ENCODE measurements at places on chromosomes 7 and 10.

- no peak for DNase-seq
Observed at GRCh38 chr7:84904561-84904960, 282.3 kb downstream of the SEMA3D start.

DNA sequence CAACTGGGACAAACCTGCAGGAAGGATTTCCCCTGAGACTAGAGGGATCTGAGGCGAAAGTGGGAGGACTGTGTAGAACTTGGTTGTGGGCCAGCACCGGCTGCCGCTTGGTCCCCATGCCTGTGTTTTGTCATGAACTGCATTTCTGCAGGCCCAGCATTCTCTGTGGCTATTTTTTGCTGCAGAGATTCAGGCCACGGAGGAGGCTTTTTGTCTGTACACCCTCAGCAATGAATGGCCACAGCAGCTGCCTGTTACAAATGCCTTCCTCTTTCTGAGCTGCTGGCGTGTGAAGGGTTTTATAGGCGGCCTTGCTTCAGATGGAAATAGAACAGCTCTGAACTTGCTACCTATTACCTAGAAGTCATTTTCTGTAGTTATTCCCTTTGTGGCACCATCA, 164.4 kb downstream of the SH2D4B start:
- DNase-seq = no peak

DNA sequence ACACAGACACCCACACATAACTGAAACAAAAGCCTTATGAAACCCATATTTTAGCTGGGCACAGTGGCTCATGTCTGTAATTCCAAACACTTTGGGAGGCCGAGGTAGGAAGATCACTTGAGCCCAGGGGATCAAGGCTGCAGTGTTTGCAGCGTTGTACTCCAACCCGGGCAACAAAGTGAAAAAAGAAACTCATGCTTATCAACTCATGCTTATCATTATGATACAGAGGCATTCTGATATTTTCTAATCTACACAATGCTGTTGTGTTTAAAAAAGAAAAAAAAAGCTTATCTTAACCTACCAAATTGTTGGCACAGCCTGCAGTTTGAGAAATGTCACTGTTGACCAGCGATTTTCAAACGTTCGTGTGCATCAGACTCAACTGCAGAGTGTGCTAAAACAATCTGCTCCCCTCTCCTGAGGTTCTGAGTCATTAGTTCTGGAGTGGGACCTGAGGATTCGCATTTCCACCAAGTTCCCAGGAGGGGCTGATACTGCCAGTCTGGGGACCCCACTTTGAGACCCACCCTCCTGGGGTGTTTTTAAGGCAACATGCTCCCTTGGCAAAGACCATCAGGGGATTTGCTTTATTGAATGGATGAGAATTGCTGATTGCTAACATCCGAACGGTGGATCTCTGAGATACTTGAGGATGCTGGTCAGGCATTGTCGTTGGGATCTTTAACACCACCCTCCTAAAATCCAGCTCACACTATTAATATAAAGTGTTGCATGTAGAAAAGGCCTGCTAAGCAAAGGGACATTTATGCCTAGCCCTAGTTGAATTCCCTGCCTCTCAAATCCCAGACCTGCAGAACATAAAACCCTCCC, 16.2 kb downstream of the CHST3 start:
- no peak for DNase-seq

DNA sequence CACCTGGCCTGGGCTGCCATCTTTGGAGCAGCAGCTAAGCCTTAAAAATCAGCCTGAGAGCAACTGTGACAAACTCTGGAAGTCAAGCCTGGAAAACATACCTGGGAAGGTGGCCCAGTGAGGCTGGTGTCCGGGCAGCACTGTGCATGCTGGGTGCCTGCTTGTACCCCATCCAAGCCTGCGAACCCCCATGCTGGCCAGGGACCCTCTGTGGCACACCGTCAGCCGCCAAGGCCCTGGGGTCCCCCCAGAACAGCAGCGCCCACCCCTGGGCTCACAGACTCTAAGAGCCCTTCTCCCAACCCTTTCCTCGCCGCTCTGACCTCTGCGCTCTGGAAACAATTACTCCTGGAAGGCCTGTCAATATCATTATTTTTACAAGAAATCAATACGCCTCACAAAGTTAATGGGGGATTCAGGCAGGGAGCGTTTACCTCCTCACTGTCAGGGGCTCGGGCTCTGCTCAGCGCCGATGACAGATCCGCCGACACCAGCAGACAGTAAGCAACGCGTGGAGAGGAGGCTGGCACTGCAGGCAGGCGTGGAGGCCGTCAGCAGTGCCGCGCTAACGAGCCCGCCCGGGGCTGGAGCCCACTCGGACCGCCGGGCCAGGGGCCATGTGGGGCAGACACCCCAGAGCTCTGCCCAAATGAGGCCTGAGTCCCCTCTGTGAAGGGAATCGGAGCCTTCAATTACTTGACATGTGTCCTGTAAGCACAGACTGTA, 54.4 kb downstream of the EBF3 start:
- DNase-seq = no peak

- DNase-seq = no peak
Observed at GRCh38 chr7:134947831-134948230, 38.5 kb upstream of the AGBL3 start.

DNA sequence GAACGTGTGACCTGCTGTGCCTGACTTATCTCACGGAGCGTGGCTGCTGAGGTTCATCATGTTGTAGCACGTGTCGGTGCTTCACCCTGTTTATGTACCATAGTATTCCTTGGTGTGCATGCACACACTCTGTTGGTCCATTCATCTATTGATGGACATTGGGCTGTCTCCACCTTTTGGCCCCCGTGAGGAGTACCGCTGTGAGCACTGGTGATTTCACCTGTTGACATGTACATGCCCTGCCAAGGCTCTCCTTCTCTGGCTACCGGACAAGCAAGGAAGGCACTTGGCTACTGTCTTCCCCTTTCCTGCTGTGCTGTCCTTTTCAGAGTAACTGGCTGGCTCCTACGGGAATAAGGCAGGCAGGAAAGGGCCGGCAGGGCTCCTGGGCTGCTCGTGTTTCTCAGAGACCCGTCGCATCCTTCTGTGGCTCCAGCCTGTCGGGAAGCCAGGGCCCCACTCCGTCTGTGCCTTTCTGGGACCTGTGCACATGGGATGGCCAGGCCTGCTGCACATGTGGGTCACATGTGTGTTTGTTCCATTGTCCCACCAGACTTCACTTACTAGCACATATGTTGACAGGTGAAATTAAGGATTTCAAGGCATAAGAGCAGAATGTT, 17.8 kb upstream of the TBRG4 start:
- no peak for DNase-seq

GRCh38 chr10:80412486-80412885, 4.1 kb downstream of the PRXL2A start:
- no peak for DNase-seq

DNA sequence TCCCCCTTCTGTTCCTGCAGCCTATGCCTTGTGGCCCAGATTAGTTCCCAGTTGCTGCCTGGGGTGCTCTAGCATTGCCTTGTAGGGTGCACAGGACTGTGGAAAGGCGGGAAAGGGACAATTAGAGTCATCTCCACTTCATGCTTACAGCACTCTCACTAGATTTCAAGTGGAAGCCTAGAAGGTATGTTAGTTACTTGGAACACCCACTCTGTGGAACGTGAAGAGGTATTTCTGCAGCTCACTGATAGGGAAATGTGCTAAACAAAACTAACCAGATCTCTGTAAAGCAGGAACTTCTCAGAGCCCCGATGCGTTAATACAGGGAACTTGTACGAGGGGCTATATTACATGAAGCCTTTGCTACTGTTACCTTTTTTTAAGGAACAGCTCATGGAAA, 19.4 kb downstream of the STMP1 start:
- DNase-seq = no peak

- DNase-seq = no peak
Observed at GRCh38 chr7:30979027-30979426, 15.3 kb downstream of the GHRHR start.

- no peak for DNase-seq
Observed at GRCh38 chr10:38070501-38070900, 23.6 kb upstream of the ZNF37A start.

DNA sequence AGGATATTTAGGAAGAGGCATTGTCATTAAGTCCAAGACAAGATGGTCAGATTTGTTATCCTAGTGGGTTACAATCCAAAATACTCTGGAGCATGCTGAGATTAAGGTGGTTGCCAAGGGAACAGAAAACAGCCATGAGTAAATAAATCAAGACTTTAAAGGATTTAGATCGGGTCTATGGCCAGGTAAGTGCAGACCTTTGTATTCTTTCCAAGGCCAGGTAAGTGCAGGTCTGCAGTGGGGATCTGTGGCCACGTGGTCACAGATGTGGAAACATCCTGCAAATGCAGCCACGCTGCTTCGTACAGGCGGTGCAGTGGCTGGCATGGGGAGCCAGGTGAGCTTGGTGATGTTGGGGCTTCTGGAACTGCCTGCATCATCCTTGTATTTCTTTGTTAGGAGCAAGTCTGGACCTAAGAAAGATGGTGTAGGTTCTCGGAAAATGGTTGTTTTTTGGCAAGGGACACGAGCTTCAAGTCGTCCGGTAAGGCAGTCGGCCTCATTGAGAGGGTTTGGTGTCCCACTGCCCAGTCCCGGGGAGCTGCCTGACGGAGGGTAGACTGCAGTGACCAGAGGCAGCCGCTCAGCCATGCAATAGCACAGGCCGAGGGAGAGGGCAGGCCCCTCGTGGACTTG, 21.8 kb downstream of the ZNF775 start:
- no peak for DNase-seq

GRCh38 chr10:77602913-77603533, 34.6 kb downstream of the KCNMA1 start:
- no peak for DNase-seq

- no peak for DNase-seq
Observed at GRCh38 chr7:99617192-99617781, 541 bp downstream of the ZSCAN25 start.

- DNase-seq = peak; percentile 37
Observed at GRCh38 chr10:69716711-69717560, 84.8 kb upstream of the COL13A1 start.

DNA sequence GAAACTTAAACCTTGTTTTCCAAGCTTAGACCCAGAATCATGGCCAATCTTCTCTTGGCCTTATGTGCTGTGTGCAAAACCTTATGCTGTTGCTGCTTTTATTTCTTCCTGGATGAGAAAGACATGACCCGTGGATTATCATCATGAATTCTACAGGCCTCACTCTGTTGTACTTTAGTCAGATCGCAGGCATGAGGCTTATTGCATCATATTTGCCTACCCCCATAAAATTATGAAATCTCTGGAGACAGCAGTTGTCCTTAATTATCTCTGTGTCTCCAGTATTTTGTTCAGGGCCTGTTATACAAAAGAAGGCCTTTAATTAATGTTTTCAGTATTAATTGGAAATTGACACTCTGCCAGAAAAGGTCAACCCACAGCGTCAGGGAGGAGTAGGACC, 71.6 kb downstream of the PLCE1 start:
- no peak for DNase-seq

DNA sequence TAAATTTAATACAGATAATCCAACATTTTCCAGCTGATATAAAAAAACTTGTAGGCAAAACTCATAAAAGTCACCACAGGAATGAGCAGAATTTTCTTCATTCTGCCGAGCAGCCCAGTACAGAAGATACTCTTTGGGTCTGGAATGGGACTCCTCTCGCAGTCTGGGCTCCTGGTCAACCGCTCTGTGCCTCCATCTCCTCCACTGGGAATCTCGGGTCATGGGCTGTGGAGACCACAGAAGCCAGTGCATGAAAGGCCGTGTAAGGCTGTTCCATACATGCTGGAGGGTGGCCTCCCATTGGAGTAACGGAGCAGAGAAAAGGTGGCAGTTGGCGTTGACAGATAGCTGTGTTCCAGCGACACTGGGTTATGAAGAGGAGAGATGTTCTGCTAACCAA, 616.4 kb upstream of the MGMT start:
- DNase-seq = no peak

GRCh38 chr7:116560021-116560970, 35.5 kb downstream of the CAV1 start:
- no peak for DNase-seq

- no peak for DNase-seq
Observed at GRCh38 chr10:102150970-102151773, 1.0 kb upstream of the NOLC1 start.

GRCh38 chr10:91643700-91644099, 10.8 kb upstream of the PPP1R3C start:
- DNase-seq = no peak

DNA sequence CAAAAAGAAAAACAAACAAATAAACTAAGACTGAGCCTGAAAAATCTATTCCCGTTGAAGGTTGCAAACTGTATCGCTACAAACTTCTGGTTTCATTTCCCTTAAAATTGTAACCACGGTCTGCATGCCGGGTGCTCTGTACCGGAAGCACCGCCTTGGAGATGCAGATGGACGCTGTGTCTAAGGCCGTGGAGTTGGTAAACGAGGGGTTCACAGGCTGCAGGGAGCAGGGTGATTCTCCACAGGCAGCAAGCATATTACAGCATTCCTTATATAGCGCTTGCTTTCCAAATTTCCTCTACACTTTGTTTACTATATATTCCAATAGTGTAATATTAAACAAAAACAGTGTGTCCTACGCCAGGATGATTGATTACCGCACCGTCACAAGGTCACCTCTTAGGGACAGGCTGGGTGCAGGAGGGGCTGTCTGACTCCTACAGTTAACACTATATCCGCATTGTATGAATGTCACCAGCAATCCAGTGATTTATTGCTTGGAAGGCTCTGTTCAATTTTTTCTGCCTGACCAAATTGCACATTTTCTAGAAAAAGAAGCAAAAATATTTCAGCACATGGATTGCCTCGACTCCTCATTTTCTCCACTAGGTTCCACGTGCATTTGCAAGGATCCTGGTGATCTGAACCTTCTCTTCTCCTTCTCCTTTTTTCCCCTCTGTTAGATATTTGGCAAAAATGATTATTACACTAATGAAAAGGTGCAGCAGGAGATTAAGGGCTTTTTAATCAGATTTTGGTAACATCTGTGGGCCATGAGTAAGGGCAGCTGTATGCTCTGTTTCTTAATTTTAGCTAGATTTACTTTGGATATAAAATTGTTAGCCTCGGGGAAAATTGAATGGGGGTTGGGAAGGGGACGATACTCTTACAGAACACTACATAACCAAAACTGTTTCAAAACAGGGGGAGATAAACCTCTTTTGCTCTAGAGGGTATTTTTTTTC, 325.8 kb upstream of the MGMT start:
- no peak for DNase-seq

DNA sequence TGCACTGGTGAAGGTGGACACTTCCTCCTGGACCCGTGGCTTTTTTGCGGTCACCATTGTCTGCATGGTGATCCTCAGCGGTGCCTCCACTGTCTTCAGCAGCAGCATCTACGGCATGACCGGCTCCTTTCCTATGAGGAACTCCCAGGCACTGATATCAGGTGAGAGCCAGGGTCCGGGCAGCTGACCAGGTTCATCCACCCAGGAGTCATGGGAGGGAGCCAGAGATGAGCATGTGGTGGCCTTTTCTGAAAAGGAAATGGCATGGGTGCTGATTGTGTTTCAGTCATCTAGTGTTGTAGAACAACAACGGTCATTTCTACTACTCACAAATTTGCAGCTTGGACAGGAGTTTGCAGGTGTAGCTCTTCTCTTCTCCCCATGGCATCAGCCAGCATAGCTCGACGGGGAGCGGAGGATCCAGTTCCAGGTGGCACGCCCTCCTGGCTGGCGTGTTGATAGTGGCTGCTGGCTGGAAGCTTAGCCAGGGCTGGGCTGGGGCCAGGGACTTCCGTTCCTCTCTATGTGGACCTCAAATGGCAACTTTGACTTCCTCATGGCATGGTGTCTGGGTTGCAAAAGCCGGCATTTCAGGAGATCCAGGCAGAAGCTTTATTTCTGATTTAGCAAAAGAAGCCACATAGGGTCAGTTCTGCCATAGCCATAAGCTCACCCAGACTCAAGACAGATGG, 32.7 kb downstream of the SLC29A3 start:
- no peak for DNase-seq

GRCh38 chr10:131858118-131858515, 42.7 kb upstream of the PPP2R2D start:
- DNase-seq = no peak

- no peak for DNase-seq
Observed at GRCh38 chr10:33113466-33113865, 155.4 kb upstream of the ITGB1 start.

All from CD4-positive, alpha-beta T cell treated with Interleukin-6 at 100 ng/mL for 8 hours (primary cell).